GM23248 (cell line): ENCODE measurements at places on chromosomes 7 and 10. TPM values are rescaled to one million over a fixed set of nuclear protein-coding genes. Genes with fewer than 3 reads are reported as not detected.

- no peak for DNase-seq
Observed at GRCh38 chr10:24012249-24012803, 196.6 kb upstream of the KIAA1217 start.

GRCh38 chr10:43689618-43689954 is 40.9 kb upstream of the ZNF32 start:
- DNase-seq, result peak; percentile 58

DNA sequence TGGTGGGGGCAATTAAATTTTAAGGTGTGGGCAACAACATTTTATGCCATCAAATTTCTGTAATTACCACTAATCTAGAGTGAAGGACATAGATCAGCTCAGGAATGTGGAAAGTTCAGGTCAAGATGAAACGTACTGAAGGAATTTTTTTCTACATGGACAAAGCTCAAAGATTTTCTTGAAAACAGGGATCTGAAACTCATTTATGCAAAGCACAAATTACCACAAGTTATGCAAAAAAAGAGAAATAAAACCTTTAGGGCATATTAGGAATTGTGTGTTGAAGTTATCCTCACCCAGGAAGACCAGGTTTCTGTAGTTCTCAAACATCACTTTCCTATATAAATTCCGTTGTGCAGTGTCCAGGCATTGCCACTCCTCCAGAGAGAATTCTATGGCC is 18.9 kb downstream of the ZNF680 start:
- no peak for DNase-seq

GRCh38 chr7:92778972-92779371 is 57.4 kb downstream of the CDK6 start:
- peak; percentile 89 for DNase-seq

GRCh38 chr10:3491571-3491970 is 293.4 kb downstream of the KLF6 start:
- no peak for DNase-seq

GRCh38 chr10:119006451-119007210 is 22.9 kb upstream of the NANOS1 start:
- peak; percentile 96 for DNase-seq

GRCh38 chr7:43394441-43395130 is 188.3 kb upstream of the STK17A start:
- peak; percentile 2 for DNase-seq

DNA sequence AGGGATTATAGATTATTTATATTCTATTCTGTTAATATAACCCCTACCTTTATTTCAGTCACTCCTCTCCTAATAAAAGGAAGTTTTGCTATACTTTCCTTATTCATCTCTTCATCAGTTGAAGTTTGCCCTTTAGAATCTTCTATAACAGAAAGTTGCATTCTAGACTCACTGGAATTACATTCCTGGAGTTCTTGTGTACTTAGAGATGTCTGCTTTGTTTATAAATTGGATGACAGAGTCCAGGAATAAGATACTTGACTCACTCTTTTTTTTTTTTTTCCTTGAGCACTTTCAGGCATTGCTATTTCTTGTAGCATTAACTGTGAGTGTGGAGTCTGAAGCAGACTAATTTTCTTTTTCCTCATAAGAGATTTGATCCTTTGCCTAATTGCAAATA is 640.8 kb downstream of the XPNPEP1 start:
- DNase-seq, result peak; percentile 83

DNA sequence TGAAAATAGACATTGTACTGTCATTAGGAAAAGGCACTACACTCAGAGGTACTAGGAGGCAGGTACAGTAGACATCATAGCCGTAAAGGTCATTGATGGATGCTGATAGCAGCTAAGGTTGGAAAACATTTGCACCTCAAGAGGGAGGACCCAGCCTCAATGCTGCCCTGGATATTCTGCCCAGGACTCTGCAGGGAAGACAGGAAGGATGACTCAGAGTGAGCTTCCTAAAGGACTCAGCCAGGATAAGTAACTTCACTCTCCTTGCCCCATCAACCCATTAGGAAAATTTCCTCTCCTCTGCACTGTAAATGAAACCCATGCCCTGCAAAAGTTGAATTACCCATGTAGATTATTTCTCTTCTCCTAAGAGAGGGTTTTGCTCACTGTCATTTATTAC is 617.9 kb upstream of the MKI67 start:
- no peak for DNase-seq

- no peak for DNase-seq
Observed at GRCh38 chr7:24442170-24442777, 131.0 kb upstream of the PALS2 start.

DNA sequence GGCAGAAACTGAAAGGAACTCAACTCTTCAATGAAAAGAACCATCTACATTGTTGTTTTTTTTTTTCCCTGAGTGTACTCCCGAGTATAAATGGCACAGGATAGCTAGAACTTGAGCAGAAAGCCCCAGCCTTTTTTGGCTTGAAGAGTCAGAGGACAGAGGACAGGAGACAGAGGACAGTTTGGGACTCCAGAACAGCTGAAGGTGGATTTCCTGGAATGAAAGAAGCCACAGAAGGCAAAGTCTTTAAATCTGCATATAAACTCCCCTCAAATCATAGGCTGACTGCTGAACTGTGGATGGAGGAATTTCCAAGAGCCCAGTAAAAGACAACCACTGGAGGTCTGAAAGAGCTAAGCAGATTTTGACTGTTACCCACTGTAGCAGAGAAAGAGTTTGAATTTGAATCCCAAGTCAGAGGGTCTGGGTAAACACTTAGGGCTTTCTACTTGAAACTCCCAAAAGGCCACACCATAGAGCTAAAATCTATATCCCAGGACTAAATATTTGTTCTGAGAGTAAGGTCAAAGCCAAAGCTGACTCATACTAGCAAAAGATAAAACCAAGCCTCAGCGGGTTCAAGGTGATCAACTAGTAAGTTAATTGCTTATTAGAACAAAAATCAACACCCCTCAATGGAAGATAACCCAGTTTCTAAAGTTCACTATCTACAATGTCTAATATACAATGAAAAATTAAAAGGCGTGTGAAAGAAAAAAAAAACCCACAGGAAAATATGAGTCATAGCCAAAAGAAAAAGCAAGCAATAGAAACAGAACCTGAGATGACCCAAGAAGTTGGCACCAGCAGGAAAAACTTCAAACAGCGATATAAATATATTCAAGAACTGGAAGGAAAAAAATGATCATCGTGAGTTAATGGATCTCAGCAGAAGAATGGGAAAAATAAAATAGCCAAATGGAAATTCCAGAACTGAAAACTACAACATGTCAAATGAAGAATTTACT is 1.8 kb upstream of the OPN1SW start:
- DNase-seq, result peak; percentile 60

- DNase-seq, result no peak
Observed at GRCh38 chr7:5445981-5446594, 22.5 kb upstream of the TNRC18 start.

DNA sequence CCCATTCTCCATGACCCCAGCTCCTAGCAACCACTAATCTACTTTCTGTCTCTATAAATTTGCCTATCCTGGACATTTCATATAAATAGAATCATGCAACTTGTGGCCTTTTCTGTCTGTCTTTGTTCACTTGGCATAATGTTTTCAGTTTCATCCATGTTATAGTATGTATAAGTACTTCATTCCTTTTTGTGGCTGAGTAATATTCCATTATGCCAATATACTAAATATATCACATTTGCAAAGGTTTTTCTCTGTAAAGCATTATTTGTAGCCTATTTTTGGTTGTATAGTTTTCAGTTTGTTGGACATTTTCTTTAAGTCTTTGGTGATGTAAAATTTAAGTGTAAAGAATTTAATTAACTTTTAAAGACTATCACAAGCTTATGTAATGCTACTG is 2.2 kb downstream of the PTPRZ1 start:
- DNase-seq, result no peak

DNA sequence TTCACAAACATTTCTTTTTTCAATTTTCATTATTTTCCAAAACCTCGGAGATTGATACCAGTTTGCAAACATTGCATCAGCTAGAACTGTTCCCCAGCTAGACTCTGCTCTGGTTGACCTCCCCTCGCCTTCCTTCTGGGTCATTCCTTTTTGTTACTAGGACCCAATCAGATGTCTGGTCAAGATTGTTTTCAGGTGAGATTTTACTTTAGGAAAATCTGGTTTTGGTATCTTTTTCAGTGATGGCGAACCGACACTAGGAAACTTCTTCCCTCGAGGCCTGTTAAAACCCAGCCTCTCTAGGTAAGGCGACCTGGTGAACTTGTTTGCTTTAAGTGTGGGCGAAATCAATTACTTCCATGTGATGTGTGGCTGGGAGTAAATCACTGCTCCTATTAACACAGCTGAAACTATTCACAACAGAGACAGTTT is 8.4 kb downstream of the PROSER2 start:
- no peak for DNase-seq

- DNase-seq, result peak; percentile 79
Observed at GRCh38 chr7:47100817-47101435, 481.0 kb downstream of the TNS3 start.

- DNase-seq, result peak; percentile 68
Observed at GRCh38 chr10:98045785-98046389, 15.5 kb upstream of the CRTAC1 start.

GRCh38 chr7:47758546-47758945 is 176.6 kb upstream of the TNS3 start:
- DNase-seq, result peak; percentile 77

Gene HDAC9
- total RNA-seq, result 1.6 and 2.1 TPM in 2 replicates

Gene SLC29A4
- 1.2 and 2.1 TPM in 2 replicates for total RNA-seq

Gene NCAPG2
- 15.6 and 15.7 TPM in 2 replicates for total RNA-seq

Gene GDF2
- not detected in 2 replicates for total RNA-seq

Gene CUL2
- 29.7 and 35.3 TPM in 2 replicates for total RNA-seq

Gene SAP25
- total RNA-seq, result not detected in 2 replicates

Gene CYP3A5
- not detected in 2 replicates for total RNA-seq

Gene THAP5
- 30.9 and 31.2 TPM in 2 replicates for total RNA-seq
